ENCODE measurements at places on chromosomes 12 and 14. TPM values are rescaled to one million over a fixed set of nuclear protein-coding genes. Genes with fewer than 3 reads are reported as not detected.

Gene REP15
- total RNA-seq, result 1.3 TPM

Gene TRPV4
- 2.2 TPM for total RNA-seq

Gene CLBA1
- 6.0 TPM for total RNA-seq

Gene ABCC9
- 1.8 TPM for total RNA-seq

Gene NTN4
- total RNA-seq, result 336 TPM

Gene TMCC3
- total RNA-seq, result 0.59 TPM

Gene NOVA1
- total RNA-seq, result 1.1 TPM

Gene LGR5
- total RNA-seq, result 13.8 TPM

Gene EFS
- 29.6 TPM for total RNA-seq

GRCh38 chr14:92755495-92755894 lies 7.1 kb upstream of the LGMN start:
- H3K36me3 ChIP-seq, result no peaks in the 10 kb centered on the region
- H3K27me3 ChIP-seq, result no peaks in the 10 kb centered on the region
- H3K4me3 ChIP-seq, result no peak overlapping the region
- H3K4me1 ChIP-seq, result peaks cover 2% of the 10 kb centered on the region
- H3K27ac ChIP-seq, result no peak overlapping the region

DNA sequence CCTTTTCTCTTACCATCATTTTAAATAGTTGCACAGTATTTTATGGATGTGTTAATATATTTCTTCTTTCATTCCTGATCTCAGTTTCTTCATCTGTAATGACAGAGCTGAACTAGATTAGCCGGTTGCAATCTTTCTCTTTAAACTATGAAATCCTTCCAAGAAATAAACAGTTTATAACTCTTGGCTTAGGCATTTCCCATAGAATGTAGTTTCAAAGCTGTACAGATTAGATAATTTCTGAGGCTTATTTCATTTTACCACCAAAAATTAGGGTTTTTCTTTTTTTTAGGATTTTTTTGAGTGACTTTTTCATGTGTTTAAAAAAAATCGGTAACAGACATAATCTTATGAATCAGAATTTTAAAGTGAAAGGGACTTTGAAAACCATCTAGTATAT lies 144.0 kb downstream of the RAD51B start:
- no peak for DNase-seq
- no peaks in the 10 kb centered on the region for H3K36me3 ChIP-seq
- H3K27me3 ChIP-seq, result no peaks in the 10 kb centered on the region

GRCh38 chr14:95500772-95501401 lies 15.6 kb downstream of the SYNE3 start:
- no peak overlapping the region for H3K4me3 ChIP-seq
- no peaks in the 10 kb centered on the region for H3K27me3 ChIP-seq
- H3K27ac ChIP-seq, result peak overlapping the region; percentile 73
- peaks cover 52% of the 10 kb centered on the region for H3K4me1 ChIP-seq
- H3K36me3 ChIP-seq, result peaks cover 5% of the 10 kb centered on the region

DNA sequence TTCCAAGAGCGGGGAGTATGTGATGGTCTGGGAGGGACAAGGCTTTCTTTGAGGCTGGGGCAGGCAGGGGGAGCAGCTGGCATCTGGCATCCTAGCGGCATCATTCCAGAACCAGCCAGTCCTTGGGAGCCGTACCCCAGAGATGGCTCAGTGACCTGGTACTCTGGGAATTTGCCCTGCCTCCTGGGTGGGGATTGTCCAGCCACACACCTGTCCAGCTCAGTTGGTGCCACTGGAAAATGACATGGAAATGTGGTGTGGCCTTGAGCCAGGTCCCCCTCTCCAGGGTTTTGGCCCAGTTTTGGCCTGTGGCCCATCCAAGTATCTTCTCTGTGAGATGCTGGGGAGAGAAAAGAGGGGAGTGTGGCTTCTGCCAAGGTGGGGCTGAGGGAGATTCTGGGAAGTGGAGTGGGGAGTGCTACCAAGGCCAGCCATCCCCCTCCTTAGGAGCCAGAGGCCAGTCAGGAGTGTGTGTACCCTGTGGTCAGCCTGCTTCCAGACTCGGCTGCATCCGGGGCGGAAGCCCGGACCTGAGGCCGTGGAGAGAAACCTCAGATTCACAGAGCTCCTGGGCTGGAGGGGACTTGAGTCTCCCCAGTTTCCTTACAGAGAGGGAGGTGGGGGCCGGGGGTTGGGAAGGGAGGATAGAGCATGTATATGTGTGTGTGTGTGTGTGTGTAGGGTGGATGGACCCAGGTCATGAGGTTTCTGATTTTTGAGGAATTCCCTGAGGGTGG lies 14.7 kb upstream of the KRT80 start:
- peak; percentile 47 for DNase-seq
- no peaks in the 10 kb centered on the region for H3K36me3 ChIP-seq
- H3K4me3 ChIP-seq, result no peak overlapping the region
- H3K4me1 ChIP-seq, result peaks cover 78% of the 10 kb centered on the region
- H3K27ac ChIP-seq, result peak overlapping the region; percentile 22

- H3K36me3 ChIP-seq, result no peaks in the 10 kb centered on the region
- H3K4me1 ChIP-seq, result no peaks in the 10 kb centered on the region
- H3K27me3 ChIP-seq, result peaks cover 7% of the 10 kb centered on the region
- H3K4me3 ChIP-seq, result no peak overlapping the region
- no peak overlapping the region for H3K27ac ChIP-seq
These were observed 278.4 kb downstream of the AACS start for GRCh38 chr12:125343649-125344048.

DNA sequence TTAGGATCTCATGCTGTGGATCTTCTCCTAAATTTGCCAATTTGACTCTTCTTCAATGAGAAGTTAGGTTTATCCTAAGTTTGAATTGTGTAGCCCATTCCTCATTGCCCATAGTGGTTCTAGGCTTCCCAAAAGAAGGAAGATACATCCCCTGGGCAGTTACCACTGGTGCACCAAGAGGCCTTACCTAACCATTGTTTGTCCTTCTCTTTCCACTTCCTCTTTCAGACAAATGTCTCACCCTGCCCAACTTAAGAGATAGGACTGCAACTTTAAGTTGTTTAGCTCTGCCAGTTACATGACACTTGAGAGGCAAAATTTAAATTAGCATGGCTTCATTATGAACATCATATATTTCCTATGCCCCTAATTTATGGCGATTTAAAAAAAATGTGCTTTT lies 9.4 kb upstream of the KCNH3 start:
- no peak overlapping the region for H3K4me3 ChIP-seq
- no peak overlapping the region for H3K27ac ChIP-seq
- DNase-seq, result no peak
- peaks cover 28% of the 10 kb centered on the region for H3K36me3 ChIP-seq
- no peaks in the 10 kb centered on the region for H3K4me1 ChIP-seq

DNA sequence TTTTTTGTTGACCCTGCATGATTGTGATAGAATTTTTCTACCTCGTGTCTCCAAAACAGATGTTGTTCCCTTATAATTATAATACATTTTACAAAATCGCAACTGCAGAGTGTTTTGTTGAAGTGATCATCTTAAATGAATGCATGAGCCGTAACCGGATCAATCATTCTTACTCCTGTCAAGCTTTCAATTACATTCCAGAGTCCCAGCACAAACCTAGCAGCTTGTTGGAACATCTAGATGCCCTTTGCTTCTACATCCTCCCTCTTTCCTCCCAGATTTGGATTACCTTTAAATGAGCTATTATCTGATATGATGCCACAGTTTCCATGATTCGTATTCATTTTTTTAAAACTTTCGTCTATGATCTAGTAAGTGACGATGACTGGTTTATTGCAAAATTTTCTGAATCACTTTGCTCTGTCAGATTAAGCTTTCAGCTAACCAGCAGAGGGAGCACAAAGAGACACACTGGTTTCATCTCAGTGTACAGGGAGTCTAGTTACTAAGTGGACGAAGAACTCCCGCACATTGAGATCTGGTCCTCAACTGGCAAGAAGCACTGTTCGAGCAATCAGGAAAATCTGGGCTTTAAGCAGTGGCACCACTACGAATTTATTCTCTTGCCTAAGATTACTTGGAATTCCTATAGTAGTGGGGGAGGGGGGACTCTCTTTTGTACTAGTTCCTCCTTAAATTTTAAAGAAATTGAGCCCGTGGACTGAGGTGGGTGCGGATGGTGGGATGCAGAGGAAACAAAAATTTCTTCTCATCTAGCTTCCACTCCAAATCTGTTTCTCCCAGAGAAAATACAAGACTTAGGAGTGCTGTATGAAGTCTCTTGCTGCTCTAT lies 40.9 kb downstream of the TSHR start:
- H3K4me1 ChIP-seq, result peaks cover 7% of the 10 kb centered on the region
- H3K4me3 ChIP-seq, result no peak overlapping the region
- peaks cover 15% of the 10 kb centered on the region for H3K27me3 ChIP-seq
- H3K36me3 ChIP-seq, result peaks cover 1% of the 10 kb centered on the region
- H3K27ac ChIP-seq, result no peak overlapping the region
- no peak for DNase-seq

DNA sequence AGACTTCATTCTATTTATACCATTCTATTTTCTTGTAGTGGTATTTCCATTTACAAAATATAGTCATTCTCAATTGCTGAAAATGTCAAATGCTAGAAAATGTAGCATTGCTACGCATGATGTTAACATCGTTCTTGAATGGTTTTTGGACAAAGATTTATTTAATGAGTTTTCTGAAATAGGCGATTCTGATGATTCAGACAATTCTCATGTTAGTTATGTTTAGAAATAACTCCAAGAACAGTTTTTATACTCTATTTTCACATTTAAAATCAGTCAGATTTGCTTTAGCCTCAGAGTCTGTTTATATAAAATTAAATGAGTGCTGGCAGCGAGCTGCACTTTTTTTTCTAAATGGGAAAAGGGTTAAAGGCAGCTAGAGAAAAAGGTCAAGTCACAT lies 414.8 kb upstream of the MGAT4C start:
- no peaks in the 10 kb centered on the region for H3K36me3 ChIP-seq
- peaks cover 19% of the 10 kb centered on the region for H3K4me1 ChIP-seq
- no peak overlapping the region for H3K4me3 ChIP-seq
- DNase-seq, result no peak
- no peaks in the 10 kb centered on the region for H3K27me3 ChIP-seq
- peak overlapping the region; percentile 5 for H3K27ac ChIP-seq

DNA sequence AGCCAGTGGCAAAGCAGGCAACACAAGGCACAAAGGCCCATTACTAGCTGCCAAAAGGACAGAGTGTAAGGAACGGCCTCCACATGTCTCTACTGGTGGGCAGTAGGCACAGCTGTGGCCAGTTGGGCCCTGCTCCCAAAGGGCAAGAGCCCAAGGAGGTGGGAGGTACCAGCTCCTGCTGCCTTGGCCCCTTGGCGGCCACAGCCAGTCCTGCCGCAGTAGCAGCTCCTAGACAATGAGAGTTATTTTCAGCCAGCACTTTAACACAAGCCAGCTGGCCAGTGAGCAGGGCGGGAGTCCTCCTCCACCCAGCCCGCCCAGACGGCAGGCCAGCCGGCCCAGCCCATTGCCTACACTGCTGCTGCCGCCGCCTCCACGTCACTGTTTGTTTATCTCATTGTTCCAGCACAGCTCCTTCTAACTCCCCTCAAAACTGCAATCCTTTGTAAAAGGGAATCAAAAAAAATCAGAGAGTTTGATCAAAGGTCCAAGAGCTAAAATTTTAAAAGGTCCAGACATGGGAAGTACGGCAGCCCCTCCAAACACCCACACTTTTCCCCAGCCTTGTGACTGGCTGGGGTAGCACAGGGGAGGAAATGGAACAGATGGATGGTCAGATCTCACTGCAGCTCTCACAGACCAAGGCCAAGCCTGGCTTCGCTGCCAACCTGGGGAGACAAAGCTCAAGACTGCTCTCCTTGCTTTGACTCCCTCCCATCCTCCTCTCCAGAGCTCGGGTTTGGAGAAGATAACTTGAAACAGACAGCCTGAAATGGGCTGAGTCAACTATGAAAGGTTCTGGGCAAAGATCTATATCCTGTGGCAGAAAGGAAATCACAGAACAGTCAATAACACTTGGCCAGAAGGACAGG lies 33.5 kb downstream of the FMNL3 start:
- no peaks in the 10 kb centered on the region for H3K36me3 ChIP-seq
- peaks cover 69% of the 10 kb centered on the region for H3K4me1 ChIP-seq
- H3K4me3 ChIP-seq, result peak overlapping the region; percentile 61
- peak overlapping the region; percentile 100 for H3K27ac ChIP-seq
- no peaks in the 10 kb centered on the region for H3K27me3 ChIP-seq
- peak; percentile 97 for DNase-seq

- H3K4me1 ChIP-seq, result peaks cover 32% of the 10 kb centered on the region
- H3K27me3 ChIP-seq, result peaks cover 9% of the 10 kb centered on the region
- DNase-seq, result peak; percentile 53
- H3K27ac ChIP-seq, result no peak overlapping the region
These were observed 19.9 kb downstream of the LRTM2 start for GRCh38 chr12:1839956-1840951.

- H3K4me1 ChIP-seq, result peaks cover 49% of the 10 kb centered on the region
- DNase-seq, result no peak
- H3K27me3 ChIP-seq, result no peaks in the 10 kb centered on the region
- no peak overlapping the region for H3K27ac ChIP-seq
These were observed 123.3 kb downstream of the RFLNA start for GRCh38 chr12:124418156-124418555.

- no peak for DNase-seq
- no peak overlapping the region for H3K4me3 ChIP-seq
- no peaks in the 10 kb centered on the region for H3K27me3 ChIP-seq
- no peak overlapping the region for H3K27ac ChIP-seq
- no peaks in the 10 kb centered on the region for H3K36me3 ChIP-seq
These were observed 5.1 kb upstream of the SERPINA6 start for GRCh38 chr14:94328196-94328595.

GRCh38 chr14:104445086-104445485 lies 134.5 kb upstream of the C14orf180 start:
- peaks cover 20% of the 10 kb centered on the region for H3K27me3 ChIP-seq
- peaks cover 2% of the 10 kb centered on the region for H3K36me3 ChIP-seq
- H3K27ac ChIP-seq, result no peak overlapping the region
- no peaks in the 10 kb centered on the region for H3K4me1 ChIP-seq
- H3K4me3 ChIP-seq, result no peak overlapping the region

- H3K27ac ChIP-seq, result no peak overlapping the region
- DNase-seq, result no peak
- H3K36me3 ChIP-seq, result no peaks in the 10 kb centered on the region
- no peaks in the 10 kb centered on the region for H3K27me3 ChIP-seq
These were observed 556.6 kb downstream of the TRHDE start for GRCh38 chr12:72828662-72829324.

GRCh38 chr14:70901269-70901668 lies 6.0 kb upstream of the PCNX1 start:
- peak overlapping the region; percentile 97 for H3K27ac ChIP-seq
- peak overlapping the region; percentile 1 for H3K4me3 ChIP-seq
- H3K36me3 ChIP-seq, result no peaks in the 10 kb centered on the region
- no peak for DNase-seq
- H3K4me1 ChIP-seq, result peaks cover 49% of the 10 kb centered on the region

- H3K27me3 ChIP-seq, result no peaks in the 10 kb centered on the region
- peaks cover 14% of the 10 kb centered on the region for H3K36me3 ChIP-seq
- H3K4me3 ChIP-seq, result no peak overlapping the region
- H3K4me1 ChIP-seq, result peaks cover 67% of the 10 kb centered on the region
- no peak for DNase-seq
- H3K27ac ChIP-seq, result peak overlapping the region; percentile 89
These were observed 20.1 kb upstream of the AKAP5 start for GRCh38 chr14:64444984-64445845.

- peaks cover 7% of the 10 kb centered on the region for H3K4me1 ChIP-seq
- H3K27me3 ChIP-seq, result peaks cover 3% of the 10 kb centered on the region
- no peak overlapping the region for H3K27ac ChIP-seq
- DNase-seq, result no peak
These were observed 222.2 kb downstream of the FLRT2 start for GRCh38 chr14:85752175-85752574.

GRCh38 chr12:26473291-26473690 lies 277.9 kb downstream of the SSPN start:
- no peaks in the 10 kb centered on the region for H3K4me1 ChIP-seq
- H3K4me3 ChIP-seq, result no peak overlapping the region
- DNase-seq, result no peak
- no peaks in the 10 kb centered on the region for H3K27me3 ChIP-seq
- peaks cover 14% of the 10 kb centered on the region for H3K36me3 ChIP-seq
- no peak overlapping the region for H3K27ac ChIP-seq

GRCh38 chr14:61864329-61864898 lies 102.2 kb downstream of the SNAPC1 start:
- no peak for DNase-seq
- no peaks in the 10 kb centered on the region for H3K27me3 ChIP-seq
- no peak overlapping the region for H3K27ac ChIP-seq
- H3K4me3 ChIP-seq, result no peak overlapping the region
- peaks cover 13% of the 10 kb centered on the region for H3K4me1 ChIP-seq
